ENCODE measurements at places on chromosomes 3 and 15.

- DNase-seq: no peak
These were observed 16.7 kb downstream of the KAT2B start for GRCh38 chr3:20056725-20057611.

DNA sequence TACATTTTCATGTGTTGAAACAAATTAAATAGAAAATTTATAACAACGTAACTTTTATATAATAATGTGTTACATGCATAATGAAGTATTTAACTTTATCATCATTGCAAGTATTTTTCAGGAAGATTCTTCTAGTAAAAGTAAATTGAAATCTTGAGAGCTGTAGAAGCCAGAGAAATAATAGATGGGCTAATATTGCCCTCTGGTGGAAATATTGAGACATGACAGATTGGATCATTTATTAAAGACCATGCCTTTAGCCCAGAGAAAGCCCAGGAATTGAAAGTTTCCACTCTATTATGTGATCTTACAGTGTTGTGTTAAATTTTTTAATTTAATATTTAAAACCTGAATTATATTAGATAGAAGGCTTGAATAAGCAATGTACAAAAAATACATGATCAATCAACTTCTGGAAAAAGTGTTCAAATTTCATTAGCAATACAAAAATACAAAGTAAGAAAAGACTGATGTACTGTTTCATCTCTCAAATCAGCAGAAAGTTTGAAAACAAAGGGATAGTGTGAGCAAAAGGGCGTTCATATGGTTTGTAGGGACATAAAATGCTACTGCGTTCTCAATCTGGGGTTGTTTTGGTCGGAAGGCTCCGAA is 52.7 kb upstream of the SPTSSB start:
- no peak for DNase-seq

DNA sequence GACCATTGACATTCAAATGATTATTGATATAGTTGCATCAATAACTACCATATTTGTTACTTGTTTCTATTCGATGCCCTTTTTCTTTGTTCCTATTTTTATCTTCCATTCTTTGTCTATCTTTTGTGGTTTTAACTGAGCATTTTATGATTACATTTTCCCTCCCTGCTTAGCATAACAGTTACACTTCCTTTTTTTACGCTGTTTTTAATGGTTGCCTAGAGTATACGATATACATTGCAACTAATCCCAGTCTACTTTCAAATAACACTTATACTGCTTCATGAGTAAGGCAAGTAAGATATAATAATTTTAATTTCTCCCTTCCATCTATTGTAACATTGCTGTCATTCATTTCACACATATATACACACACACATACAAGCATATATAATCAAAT is 26.3 kb downstream of the COL6A6 start:
- DNase-seq: no peak

DNA sequence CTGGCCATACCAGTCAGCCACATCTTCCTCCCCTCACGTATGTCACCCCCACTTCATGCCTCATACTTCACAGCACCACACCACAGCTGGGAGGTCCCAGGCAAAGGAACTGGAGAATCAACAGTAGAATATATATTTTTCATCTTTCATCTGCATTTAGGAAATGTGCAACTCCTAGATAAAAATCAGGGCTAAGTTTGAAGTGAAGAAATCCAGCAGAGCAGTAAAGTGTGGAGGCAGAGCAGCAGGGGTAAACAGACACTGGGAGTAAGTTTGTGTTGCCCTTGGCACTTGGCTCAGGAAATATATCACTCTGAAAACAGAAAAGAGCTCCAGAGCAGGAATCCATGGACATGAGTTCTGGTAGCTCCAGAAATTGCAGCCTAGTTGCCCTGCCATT is 2.8 kb upstream of the HERC1 start:
- no peak for DNase-seq

DNA sequence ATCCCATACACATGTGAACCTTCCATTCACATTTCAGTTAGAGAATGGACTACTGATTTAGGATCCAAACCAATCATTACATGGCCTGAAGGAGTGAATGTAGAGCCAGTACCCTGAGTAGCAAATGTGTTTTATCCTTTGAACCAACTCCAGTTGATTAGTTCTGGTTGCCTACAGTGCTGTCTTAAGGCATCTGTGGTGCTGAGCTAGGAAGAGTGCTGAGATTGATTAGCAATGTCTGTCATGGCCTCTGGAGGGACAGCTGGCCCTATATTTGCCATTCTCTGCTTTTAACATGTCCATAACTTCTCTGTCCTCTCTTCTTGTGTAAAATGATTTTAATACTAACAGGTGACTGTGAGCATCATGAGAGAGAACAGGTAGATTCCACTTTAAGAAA is 11.1 kb downstream of the LRTM1 start:
- DNase-seq: no peak

- DNase-seq: no peak
These were observed 624 bp downstream of the AP3B2 start for GRCh38 chr15:82709081-82709420.

- no peak for DNase-seq
These were observed 37.6 kb upstream of the TRIM71 start for GRCh38 chr3:32780071-32780734.

- no peak for DNase-seq
These were observed 6.3 kb upstream of the CCDC54 start for GRCh38 chr3:107370907-107371306.

DNA sequence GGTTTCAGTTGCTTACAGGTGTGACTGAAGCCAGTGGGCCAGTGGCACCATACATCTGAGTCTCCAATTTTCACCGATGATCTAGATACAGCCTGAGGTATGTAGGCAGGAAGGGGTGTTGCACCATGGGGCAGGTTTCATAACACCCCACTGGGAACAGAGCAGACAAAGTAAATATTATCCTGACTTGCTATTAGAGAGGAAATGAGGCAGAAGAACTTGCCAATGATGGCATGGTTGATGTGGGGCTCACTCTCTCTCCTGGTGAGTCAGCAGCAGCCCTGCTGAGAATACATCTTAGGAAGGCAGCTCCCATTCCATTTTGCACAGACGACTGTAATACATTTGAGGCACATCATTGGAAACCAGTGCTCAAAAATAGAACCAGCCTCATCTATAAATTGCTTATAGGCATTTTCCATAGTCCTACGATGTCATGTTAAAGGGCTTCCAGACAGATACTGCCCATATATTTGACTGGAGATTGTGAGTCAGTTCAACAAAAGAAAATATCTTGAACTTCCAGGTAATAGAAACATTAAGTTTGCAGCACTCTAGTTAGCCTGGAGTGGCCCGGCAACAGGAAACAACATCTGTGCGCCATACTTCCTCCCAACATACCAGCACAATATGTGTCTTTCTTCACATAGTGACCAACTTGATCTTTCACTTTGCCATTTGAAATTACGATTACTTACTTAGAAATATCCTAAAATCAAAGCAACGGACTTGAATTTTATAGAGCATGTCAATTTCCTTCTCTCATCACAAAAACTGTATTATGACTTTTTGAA is 175.5 kb downstream of the NECTIN3 start:
- no peak for DNase-seq
